Hematopoietic multipotent progenitor cell treated with erythropoietin and hydrocortisone succinate and interleukin-3 and kit ligand, for 17 days (in vitro differentiated cells): ENCODE measurements at places on chromosomes 4 and X.

- DNase-seq: no peak
Measured at GRCh38 chrX:10101269-10101668, 55.5 kb upstream of the CLCN4 start.

GRCh38 chrX:13009273-13009672, 34.4 kb downstream of the TMSB4X start:
- DNase-seq: no peak

DNA sequence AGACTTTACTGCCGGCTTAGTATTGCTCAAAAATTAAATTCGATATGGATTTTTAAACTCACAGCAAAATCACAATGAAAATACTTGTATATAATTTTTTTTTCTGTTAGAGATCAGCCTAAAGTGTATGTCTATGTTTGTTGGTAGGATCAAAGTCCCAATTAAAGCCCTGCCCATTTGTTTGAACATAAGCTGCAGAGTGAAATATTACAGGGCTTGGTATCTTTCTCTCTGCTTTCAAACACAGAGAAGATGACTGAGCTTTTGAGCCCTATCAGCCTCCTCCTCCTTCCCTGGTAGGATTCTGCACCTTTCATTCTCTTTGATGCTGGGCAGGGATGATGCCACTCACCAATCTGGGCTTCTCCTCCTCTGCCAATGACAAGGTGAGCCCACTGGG, 345.4 kb downstream of the PPP1R2C start:
- no peak for DNase-seq

DNA sequence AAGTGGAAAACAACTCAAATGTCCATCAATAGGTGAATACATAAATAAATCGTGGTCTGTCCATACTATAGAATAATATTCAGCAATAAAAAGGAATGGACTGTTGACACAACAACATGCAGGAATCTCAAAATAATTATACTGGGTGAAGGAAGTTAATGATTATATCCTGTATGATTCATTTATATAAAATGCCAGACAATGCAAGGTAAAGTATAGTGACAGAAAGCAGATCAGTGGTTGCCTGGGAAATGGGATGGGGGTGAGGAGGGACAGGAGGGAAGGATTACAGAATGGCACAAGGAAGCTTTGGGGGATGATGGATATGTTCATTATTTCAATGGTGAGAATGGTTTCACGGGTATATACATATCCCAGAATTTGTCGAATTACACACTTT, 12.3 kb downstream of the PYURF start:
- DNase-seq: no peak

DNA sequence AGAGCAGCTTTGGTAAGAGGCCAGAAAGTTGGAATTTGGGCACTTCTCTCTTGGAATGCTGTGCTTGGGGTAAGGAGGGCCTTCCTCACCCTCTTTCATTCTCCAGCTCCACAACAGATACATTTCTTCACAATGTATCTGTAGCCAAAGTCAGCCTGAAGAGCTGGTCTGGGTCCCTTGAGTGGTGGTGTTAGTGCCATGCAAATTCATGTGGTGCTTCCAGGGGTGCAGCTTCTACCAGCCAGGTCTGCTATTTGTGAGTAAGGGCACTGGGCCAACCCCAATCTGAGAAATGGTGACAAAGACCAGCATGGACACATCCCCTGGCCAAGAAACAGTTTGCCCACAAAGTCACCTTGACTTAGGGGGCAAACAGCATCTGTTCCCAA, 17.8 kb downstream of the AMER1 start:
- DNase-seq: no peak

DNA sequence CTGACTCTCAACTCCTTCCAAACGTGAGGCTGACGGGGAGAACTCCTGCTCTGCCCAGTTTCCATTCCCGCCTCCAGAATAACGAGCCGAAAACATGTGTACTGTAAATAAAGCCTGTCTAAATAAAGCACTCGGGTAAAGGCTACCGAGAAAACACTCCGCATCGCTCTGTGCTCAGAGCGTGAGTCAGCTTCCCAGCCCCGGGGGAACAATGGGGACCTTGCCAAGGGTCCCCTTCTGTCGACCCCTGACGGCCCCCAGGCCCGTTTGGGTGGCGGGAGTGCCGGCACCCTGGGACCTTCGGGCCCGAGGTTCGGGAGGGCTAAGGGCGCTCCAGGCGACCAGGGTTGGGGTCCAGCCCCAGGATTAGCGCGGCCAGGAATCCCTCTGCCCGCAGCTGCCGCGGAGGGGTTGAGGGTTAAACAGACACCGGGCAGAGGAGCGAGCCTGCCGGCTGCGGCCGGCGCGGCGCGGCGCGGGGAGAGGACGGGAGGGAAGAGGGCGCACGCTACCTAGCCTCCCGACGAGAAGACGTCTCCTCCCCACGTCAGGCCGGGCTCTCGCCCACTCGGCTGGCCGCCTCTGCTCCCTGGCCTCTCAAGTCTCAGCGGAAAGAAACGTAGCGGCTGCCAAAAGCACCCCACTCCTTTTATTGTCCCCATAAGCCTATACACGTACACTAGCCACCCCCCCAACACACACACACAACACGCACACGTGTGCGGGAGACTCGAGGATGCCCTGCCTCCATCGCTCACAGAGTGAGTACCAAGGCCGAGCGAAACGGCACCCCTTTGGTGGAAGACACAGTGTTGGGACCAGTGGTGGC, 85.5 kb downstream of the BCOR start:
- no peak for DNase-seq

DNA sequence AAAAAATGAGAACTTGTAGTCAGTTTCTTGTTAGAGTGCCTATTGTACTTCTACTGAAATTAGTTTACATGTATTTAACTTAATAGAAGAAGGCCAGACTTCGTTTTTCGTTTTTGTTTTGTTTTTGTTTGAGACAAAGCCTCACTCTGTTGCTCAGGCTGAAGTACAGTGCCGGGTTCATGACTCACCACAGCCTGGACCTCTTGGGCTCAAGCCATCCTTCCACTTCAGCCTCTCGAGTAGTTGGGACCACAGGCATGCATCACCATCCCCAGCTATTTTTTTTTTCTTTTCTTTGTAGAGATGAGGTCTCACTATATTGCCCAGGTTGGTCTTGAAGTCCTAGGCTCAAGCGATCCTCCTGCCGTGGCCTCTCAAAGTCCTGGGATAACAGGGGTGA, 793.9 kb downstream of the ADGRL3 start:
- DNase-seq: no peak

DNA sequence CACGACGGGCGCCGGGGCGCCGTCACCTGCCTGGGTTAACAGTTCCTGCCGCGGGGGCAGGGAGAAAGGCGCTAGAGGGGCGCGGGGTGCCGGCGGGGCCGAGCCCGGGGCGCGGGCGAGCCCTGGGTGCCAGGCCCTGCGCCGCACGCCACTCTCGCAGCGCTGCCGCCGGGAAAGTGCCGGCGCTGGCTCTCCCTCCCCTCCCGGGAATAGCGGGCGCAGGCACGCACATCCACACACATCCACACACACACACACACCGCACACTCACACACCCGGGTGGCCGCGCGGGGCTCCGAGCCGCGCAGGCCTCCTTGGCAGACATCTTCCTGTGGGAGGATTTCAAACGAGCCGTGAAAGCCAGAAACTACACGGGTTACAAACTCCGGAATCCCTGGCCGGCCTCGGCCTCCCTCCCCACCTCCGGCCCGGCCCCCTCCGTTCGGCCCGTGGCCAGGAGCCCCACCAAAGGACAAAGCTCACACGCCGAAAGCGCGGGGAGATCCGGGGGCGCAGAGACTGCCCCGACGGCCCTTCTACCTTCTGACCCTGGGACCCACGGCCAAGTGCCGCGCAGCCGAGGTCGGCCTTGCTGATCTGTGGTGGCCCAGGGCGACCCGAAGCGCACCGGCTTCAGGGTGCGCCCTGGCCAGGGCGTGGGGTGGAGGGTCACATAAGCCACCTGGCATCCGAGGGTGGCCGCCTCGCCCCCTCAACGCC, 92.3 kb downstream of the BCOR start:
- no peak for DNase-seq

DNA sequence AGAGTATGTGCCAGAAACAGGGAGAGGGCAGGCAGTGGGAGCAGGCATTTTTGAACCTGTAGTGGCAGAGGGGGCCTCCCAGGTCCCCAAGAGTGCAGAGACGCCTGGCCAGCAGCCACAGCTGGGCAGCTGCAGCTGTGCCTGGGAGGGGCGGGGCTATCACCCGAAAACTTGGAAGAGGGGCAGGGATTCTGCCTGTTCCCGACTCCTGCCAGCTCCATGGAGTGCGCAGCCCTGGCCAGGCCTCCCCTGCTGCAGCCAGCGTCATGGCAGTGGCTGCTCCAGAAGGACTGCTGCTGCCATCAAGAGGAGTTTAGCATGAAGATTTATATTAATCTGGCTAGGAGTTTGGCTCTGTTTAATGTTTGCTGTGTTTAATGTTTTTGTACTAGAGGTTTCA, 532.1 kb upstream of the PITX2 start:
- no peak for DNase-seq

- DNase-seq: no peak
Measured at GRCh38 chrX:136529795-136530194, 2.2 kb upstream of the VGLL1 start.

GRCh38 chrX:145630081-145630480, 187.5 kb upstream of the SLITRK2 start:
- DNase-seq: no peak

DNA sequence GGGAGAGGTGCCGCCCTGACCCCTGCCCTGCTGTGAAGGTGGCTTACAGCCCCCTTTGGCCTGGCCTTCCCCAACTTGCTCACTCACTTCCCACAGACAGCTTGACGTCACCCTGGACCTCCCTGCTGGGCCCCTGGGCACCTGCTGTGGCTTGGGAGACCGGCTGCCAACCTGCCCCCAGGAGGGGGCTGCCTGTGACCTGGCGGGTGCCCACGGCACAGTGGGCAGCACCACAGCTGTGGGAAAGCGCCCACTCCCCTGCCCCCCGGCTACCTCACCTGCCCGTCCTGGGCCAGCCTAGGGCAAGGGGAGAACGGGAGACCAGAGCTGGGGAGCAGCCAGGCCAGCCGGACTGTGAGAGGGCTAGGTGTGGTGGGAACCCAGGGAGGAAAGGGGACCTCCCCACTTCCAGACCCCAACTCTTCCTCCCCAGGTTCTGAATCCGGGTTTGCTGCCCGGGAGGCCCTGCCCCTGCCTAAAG, 2.4 kb upstream of the ZFP92 start:
- no peak for DNase-seq

DNA sequence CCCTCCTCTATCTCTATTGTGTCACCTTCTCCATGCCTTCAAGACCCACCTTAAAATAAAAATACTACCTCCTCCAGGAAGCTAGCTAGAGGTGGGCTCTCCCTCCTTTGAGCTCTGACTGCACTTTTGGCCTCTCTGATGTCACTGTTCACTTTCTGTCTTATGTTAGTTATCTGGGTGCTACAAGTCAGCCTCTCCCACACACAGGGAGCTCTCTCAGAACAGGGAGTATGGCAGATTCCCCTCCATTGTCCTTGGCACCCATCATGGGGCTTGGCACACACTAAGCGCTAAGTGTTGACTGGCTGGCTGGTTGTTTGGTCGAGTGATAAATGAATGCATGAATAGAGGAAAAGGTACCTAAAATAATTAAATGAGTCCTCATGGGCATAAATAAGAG, 21.2 kb upstream of the KDM5C start:
- DNase-seq: no peak

GRCh38 chrX:20394451-20394850, 127.7 kb upstream of the RPS6KA3 start:
- DNase-seq: no peak

GRCh38 chr4:138952411-138952810, 63.2 kb upstream of the NOCT start:
- DNase-seq: no peak

DNA sequence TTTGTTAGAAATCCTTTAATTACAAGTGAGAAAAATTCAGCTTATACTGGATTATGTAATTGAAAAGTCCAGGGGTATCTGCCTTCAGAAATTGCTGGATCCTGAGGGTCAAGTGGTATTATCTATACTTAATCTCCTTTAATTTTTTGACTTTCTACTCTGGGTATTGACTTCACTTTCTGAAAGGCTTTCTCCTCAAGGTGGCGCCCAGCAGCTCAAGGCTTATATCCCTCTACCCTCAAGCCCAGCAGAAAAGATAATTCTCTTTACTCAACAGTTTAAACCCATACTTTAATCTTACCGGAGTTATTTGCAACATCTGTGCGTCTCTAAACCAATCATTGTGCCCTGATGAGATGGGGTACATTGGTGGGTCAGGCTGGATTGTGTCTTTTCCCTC, 129.5 kb downstream of the LARP7 start:
- DNase-seq: no peak

GRCh38 chrX:31314921-31315320, 243.1 kb upstream of the FTHL17 start:
- no peak for DNase-seq

- DNase-seq: no peak
Measured at GRCh38 chr4:44671636-44672035, 6.6 kb upstream of the GUF1 start.

DNA sequence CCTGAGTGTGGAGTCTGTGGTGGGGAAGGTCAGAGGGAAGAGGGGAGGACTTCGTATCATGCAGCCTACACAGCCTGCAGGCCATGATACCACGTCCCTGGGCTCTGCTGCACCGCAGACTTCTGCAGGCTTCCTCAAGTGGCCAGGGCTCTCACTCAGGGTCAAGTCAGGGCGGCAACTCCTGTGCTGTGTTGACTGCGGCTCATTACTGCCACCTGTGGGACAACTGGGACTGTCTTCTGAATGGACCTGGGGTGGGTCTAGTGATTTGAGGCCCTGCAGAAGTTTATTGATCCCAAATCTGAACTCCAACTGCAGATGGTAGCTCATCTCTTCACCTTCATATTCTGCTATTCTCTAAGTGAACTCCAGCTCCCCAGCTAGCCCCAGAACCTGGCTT, 167.1 kb downstream of the NSUN7 start:
- DNase-seq: no peak

GRCh38 chrX:14865201-14865600, 7.7 kb downstream of the FANCB start:
- DNase-seq: no peak

- DNase-seq: no peak
Measured at GRCh38 chr4:72432282-72432681, 136.7 kb downstream of the ADAMTS3 start.

DNA sequence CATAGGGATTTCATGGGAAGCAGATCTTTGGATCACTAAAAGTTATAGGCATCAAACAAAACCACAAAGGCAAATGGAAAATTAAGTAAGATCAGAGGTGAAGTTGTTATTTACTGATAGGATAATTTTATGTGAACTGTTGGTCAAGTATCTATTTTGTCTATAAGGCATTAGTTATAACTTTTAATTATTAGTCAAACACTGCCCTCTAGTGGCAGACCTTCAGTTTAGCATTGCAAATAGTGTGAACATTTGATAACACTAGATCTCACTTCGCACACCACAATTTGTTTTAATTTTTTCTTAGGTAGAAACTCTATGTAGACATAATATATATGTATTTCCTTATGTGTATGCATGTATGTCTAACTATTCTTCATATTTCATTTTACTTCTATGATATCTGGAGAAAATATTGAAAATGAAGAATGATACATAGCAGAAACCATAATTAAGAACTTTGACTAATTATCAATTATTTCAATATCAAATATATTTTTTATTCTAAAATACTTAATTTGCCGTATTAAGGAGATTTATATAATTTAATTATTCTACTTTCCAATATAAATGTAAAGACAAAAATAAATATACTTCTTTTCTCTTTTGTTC, 214.5 kb upstream of the TACR3 start:
- DNase-seq: peak; percentile 62

- no peak for DNase-seq
Measured at GRCh38 chrX:12958059-12958458, 16.9 kb upstream of the TMSB4X start.

GRCh38 chrX:17616936-17617335, 120.4 kb upstream of the SCML1 start:
- no peak for DNase-seq

GRCh38 chr4:115596265-115597001, 483.0 kb upstream of the NDST4 start:
- no peak for DNase-seq

- no peak for DNase-seq
Measured at GRCh38 chr4:137678796-137679195, 146.5 kb upstream of the PCDH18 start.
